ENCODE measurements at places on chromosomes 7 and 10. TPM values are rescaled to one million over a fixed set of nuclear protein-coding genes. Genes with fewer than 3 reads are reported as not detected.

GRCh38 chr10:49500412-49500811, 38.5 kb downstream of the ERCC6 start:
- no peak for DNase-seq

- DNase-seq: no peak
These were observed 2.0 kb upstream of the FEZF1 start for GRCh38 chr7:122306320-122307227.

GRCh38 chr10:59878289-59878688, 28.1 kb downstream of the CCDC6 start:
- DNase-seq: no peak

DNA sequence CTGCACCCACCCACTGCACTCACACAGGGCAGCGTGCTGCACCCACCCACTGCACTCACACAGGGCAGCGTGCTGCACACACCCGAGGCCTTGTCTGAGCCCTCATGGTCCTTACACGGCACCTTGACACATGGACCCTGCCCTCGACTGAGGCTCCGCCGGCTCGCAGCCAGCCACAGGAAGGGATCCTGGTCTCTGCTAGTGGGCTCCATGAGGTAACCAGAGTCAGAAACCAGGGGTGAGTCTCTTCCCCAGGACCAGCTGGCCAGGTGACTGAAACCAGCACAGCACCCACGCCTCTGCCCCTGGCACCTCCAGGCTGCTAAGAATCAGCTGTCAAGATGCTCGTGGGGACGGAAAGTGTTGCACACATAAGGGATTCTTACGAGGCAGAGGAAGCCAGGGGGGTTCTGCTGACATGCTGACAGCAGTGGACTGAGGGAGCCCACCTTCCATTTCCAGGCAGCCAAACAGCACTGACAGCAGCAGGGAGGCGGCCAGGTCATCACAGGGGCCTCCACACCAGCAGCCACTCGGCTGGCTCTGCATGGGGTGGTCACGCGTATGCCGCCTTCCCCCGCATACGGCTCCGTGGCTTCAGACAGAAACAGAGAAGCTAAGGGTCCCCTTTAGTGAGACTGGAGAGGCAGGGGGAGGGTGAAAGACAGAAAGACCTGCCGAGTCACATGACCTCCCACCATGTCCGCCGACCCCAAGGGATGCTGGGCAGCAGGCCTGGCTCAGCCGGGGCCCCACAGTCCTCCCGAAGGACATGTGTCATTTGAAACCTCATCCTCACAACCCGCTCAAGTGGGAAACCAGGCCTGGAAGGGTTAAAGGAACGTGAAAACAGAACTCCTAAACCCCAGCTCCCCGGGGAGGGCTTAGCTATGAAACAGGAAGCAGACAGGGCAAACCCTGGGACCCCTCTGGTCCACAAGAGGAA, 34.2 kb downstream of the GPER1 start:
- DNase-seq: no peak

GRCh38 chr10:47357131-47357582, 9.0 kb downstream of the RBP3 start:
- DNase-seq: no peak

The FOXI2 gene
- not detected for total RNA-seq

The EN2 gene
- total RNA-seq: not detected

The ZNF425 gene
- total RNA-seq: 5.2 TPM

The COL13A1 gene
- total RNA-seq: 0.73 TPM
